Activated naive CD8-positive, alpha-beta T cell treated with anti-CD3 and anti-CD28 coated beads, Interleukin-2, amount 50 U/mL, for 24 hours (primary cell): ENCODE measurements at places on chromosomes 7 and 10.

DNA sequence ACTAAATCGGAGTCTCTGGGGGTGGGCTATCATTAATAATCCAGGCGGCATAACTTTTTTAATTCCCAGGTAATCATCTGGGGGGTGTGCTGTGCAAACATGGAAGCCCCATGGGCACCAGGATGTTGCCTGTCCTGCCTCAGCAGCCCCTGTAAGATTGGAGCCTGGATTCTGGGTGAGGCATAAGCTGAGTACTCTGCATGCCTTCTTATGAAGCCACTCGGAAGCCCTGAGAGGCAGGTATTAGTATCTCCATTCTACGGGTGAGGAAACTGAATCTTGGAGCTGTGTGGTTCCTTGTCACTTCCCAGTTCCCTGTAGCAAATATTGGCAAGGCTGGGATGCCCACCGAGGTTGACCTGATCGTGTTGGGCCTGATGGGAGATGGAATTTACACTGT, 7.4 kb upstream of the OPN4 start:
- no peak overlapping the region for H3K27ac ChIP-seq
- peaks cover 6% of the 10 kb centered on the region for H3K4me1 ChIP-seq
- H3K4me3 ChIP-seq = no peak overlapping the region
- no peak for DNase-seq
- H3K27me3 ChIP-seq = peaks cover 9% of the 10 kb centered on the region
- H3K36me3 ChIP-seq = peaks cover 2% of the 10 kb centered on the region

DNA sequence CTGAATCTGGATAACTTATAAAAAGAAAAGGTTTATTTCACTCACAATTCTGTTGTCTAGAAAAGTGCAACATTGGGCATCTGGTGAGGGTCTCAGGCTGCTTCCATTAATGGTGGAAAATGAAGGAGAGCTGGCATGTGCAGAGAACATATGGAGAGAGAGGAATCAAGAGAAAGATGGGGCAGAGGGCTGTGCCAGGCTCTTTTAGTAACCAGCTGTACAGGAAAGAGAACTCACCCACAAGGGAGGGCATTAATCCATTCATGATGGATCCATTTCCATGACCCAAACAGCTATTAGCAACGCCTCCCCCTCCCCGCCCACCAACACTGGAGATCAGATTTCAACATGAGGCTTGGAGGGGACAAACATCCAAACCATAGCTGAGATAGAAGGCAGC, 61.7 kb upstream of the LYZL1 start:
- no peaks in the 10 kb centered on the region for H3K36me3 ChIP-seq
- H3K4me3 ChIP-seq = no peak overlapping the region
- no peak for DNase-seq
- peaks cover 2% of the 10 kb centered on the region for H3K27me3 ChIP-seq
- no peaks in the 10 kb centered on the region for H3K4me1 ChIP-seq
- no peak overlapping the region for H3K27ac ChIP-seq

- DNase-seq = no peak
- H3K27ac ChIP-seq = peak overlapping the region; percentile 86
- H3K4me3 ChIP-seq = peak overlapping the region; percentile 13
These were observed 346.2 kb upstream of the AOAH start for GRCh38 chr7:37070471-37070870.

DNA sequence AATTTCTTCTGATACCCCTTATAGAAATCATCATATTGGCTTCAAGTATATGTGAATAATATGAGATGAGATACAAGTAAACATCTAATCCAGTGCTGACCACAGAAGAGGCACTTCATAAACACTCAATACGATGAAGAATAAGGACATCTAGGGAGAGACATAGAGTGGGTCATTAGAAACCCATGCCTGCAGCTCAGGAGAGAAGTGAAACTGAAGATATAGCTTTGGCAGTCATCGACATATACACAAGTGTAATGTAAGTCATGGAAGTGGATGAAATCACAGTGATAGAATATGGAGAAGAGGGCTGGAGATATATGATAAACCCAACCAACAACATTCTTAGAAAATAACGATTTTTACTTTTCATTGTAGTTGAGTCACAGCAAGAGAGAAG, 665.0 kb downstream of the PARD3 start:
- no peak overlapping the region for H3K27ac ChIP-seq
- H3K4me1 ChIP-seq = no peaks in the 10 kb centered on the region
- H3K4me3 ChIP-seq = no peak overlapping the region
- peaks cover 3% of the 10 kb centered on the region for H3K27me3 ChIP-seq
- H3K36me3 ChIP-seq = no peaks in the 10 kb centered on the region
- DNase-seq = no peak

DNA sequence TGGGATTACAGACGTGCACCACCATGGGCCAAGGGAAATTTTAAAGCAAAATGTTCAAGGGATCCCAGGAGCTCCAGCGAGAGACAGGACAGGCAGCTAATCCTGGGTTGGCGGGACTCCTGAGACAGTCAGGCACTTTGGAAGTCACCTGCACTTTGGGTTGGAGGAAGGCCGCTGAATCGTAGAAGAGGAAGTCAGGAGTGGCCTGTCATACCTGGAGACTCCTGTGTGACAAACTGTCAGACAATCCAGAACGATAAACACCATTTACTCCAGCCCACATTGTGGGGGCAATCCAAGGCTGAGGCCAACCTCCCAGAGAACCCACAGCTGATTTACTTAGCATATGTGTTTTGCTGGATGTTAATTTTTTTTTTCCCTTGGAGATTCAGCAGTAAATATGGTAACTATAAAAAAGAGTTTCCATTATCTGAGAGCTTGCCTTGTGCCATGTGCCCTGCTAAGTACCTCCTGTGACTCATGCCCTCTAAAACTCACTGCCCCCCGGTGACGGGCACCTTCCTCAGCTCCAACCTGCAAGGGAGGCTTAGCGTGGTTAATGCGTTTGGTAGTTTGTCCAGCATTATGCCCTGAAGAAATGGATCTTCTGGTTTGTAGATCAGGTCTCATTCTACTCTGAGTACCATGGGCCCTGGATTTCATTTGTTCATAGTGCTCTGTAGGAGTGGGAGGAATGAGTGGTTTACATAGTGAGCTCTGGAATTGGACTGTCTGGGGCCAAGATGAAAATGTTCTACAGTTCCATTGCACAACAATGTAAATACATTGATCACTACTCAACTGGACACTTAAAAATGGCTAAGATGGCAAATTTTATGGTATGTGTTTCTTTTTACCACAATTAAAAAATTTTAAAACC, 50.9 kb downstream of the ICA1 start:
- H3K4me3 ChIP-seq = no peak overlapping the region
- DNase-seq = no peak
- H3K36me3 ChIP-seq = no peaks in the 10 kb centered on the region
- peaks cover 5% of the 10 kb centered on the region for H3K27me3 ChIP-seq
- no peak overlapping the region for H3K27ac ChIP-seq

DNA sequence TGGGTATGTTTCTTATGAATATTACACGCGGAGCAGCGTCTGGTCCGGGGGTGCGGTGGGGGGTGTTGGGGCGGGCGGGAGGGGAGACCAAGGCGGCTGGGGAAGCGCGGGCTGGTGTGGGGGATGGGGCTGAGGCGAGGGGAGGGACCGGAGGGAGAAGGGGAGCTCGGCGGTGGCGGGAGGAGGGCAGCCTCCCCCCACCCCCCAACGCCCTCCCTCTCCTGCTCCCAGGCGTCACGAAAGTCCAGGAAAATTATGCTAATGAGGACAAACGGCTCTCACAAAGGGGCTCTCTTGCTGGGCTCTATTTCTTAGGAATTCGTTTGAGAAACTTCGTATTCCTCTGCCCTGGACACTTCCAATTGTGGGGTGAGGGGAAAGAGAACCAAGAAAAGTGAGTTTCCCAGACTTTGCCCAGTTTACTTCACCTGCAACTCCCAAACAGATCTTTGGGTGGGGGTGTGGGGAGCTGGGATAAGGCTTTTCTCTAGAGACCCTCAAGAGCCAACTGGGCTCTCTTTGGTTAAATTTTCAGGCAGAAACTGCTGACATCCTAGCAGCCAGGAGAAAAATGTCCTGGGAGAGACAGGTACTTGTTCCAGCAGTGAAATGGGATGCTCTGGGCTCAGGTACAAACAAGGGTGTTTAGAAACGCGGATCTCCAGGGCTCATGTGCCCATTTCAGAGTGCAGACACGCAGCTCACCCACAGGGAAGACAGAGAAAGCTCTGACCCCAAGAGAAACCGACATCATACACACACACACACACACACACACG, 11.7 kb upstream of the HOXA2 start:
- peaks cover 4% of the 10 kb centered on the region for H3K27me3 ChIP-seq
- no peaks in the 10 kb centered on the region for H3K4me1 ChIP-seq

- no peaks in the 10 kb centered on the region for H3K4me1 ChIP-seq
- no peak overlapping the region for H3K27ac ChIP-seq
- H3K4me3 ChIP-seq = no peak overlapping the region
- DNase-seq = no peak
These were observed 69.4 kb downstream of the NOC3L start for GRCh38 chr10:94293354-94293753.

DNA sequence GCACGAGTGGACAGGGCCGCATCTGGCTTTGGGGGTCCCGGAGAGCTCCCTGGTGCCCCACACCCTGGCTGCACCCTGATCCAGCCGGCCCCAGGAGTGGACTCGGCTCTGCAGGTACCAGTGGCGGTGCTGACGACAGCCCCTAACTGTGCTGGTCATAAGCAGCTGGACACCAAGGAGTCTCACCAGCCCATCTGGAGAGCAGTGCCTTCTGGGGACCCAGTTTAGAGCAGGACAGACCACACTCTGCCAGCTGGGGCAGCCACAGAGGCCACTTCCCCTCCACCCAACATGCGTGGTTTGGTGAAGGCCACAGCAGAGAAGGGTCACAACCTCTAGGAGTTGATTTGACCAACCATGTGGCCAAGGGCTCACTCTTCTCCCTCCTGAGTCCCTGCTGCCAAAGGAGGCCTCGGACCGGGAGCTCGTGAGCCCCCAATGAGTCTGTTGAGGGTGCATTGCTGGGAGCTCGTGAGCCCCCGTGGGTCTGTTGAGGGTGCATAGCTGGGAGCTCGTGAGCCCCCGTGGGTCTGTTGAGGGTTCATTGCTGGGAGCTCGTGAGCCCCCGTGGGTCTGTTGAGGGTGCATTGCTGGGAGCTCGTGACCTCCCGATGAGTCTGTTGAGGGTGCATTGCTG, 16.0 kb upstream of the INPP5A start:
- H3K4me1 ChIP-seq = no peaks in the 10 kb centered on the region
- H3K27me3 ChIP-seq = peaks cover 9% of the 10 kb centered on the region
- no peak overlapping the region for H3K27ac ChIP-seq
- no peak for DNase-seq

GRCh38 chr7:117110480-117111315, 157.4 kb downstream of the ST7 start:
- peaks cover 2% of the 10 kb centered on the region for H3K27me3 ChIP-seq
- H3K4me1 ChIP-seq = peaks cover 51% of the 10 kb centered on the region
- H3K4me3 ChIP-seq = peak overlapping the region; percentile 48
- peak; percentile 45 for DNase-seq

GRCh38 chr7:16399916-16400892, 21.1 kb downstream of the CRPPA start:
- H3K4me1 ChIP-seq = peaks cover 2% of the 10 kb centered on the region
- DNase-seq = no peak
- no peaks in the 10 kb centered on the region for H3K27me3 ChIP-seq

DNA sequence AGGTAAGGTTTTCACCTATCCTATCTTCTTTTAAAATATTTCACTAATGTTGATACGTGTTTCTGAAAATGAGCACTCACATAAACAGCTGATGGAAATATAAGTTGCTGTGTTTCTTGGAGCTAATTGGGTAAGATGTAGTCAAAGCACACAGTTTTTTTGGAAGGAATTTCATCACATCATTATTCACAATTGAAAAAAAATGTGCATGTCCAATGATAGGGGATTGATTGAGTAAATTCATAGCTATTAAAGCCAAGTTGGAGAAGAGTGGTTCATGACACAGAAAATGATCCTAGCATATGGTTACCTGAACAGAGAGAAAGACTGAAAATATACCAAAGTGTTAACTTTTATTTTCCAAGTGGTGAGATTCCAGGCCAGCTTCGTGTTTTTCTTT, 29.6 kb downstream of the GLI3 start:
- H3K27me3 ChIP-seq = peaks cover 7% of the 10 kb centered on the region
- DNase-seq = no peak
- H3K4me3 ChIP-seq = no peak overlapping the region
- no peak overlapping the region for H3K27ac ChIP-seq
- H3K36me3 ChIP-seq = no peaks in the 10 kb centered on the region

- no peak overlapping the region for H3K4me3 ChIP-seq
- DNase-seq = no peak
- H3K27me3 ChIP-seq = peaks cover 44% of the 10 kb centered on the region
- peaks cover 19% of the 10 kb centered on the region for H3K4me1 ChIP-seq
- peaks cover 2% of the 10 kb centered on the region for H3K36me3 ChIP-seq
These were observed 25.9 kb upstream of the RNF32 start for GRCh38 chr7:156614434-156615264.

GRCh38 chr10:92517034-92517655, 56.7 kb downstream of the IDE start:
- peaks cover 2% of the 10 kb centered on the region for H3K4me1 ChIP-seq
- H3K4me3 ChIP-seq = no peak overlapping the region
- DNase-seq = peak; percentile 65

- no peaks in the 10 kb centered on the region for H3K27me3 ChIP-seq
- peaks cover 19% of the 10 kb centered on the region for H3K36me3 ChIP-seq
- no peak for DNase-seq
- H3K4me3 ChIP-seq = no peak overlapping the region
- no peak overlapping the region for H3K27ac ChIP-seq
- H3K4me1 ChIP-seq = peaks cover 54% of the 10 kb centered on the region
These were observed 199.8 kb downstream of the MAD1L1 start for GRCh38 chr7:2032876-2033407.

GRCh38 chr10:107806026-107806425, 641.5 kb upstream of the SORCS1 start:
- no peaks in the 10 kb centered on the region for H3K36me3 ChIP-seq
- no peak overlapping the region for H3K27ac ChIP-seq
- DNase-seq = no peak
- H3K4me3 ChIP-seq = no peak overlapping the region

DNA sequence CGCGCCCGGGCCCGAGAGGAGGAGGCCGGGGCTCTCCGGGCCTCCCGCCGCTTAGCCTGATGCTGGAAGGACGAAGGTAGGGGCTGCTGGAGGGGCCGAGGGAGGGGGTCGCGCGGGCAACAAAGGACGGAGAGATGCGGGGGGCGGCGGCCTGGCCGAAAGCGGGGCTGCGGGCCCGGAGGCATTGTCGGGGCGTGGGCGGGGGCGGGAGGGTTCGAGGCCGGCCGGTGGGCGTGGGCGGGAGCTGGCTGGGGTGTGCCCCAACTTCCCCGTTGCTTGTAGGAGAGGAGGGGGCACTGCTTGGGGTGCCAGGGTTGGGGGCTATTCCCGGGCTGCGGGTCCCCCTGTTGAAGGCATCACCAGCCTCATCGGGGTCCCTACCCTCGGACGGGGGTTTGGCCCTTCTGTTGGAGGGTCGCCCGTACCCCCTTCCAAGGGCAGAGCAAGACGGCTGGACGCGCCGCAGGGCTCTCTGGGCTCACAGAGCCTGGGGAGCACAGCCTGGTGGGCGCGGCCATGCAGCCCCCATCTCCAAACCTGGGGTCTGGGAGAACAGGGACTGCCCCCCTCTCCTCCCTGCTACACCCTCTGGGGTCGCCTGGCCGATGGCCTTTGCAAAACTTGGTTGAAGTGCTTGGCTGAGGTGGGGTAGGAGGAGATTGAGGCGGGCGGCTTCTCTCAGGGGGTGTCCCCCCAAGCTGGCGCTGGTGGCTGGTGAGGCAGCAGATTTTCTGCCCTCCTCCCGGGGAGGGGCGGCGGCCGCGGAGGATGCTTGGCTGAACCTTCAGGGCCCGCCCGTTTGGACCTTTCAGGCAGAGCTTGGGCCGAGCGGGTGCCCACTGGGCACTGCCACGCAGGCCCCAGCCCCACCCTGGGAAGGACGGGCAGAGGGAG, 699 bp downstream of the CLIP2 start:
- H3K36me3 ChIP-seq = no peaks in the 10 kb centered on the region
- peak; percentile 32 for DNase-seq
- no peak overlapping the region for H3K27ac ChIP-seq
- peaks cover 30% of the 10 kb centered on the region for H3K4me1 ChIP-seq
